Smooth muscle cell of the coronary artery (primary cell): ENCODE measurements at places on chromosomes 7 and 10. TPM values are rescaled to one million over a fixed set of nuclear protein-coding genes. Genes with fewer than 3 reads are reported as not detected.

BMPER gene
- total RNA-seq, result 56.5 and 70.4 TPM in 2 replicates

FZD8 gene
- 5.6 and 34.9 TPM in 2 replicates for total RNA-seq

FKBP6 gene
- 0.12 TPM in 1 of 2 replicates, not detected in the other for total RNA-seq

UPK3B gene
- 0.08 TPM in 1 of 2 replicates, not detected in the other for total RNA-seq

MYH16 gene
- total RNA-seq, result 0.08 TPM in 1 of 2 replicates, not detected in the other

UCN3 gene
- total RNA-seq, result not detected in 2 replicates

LFNG gene
- 2.1 and 2.6 TPM in 2 replicates for total RNA-seq
